ENCODE measurements at places on chromosomes 1 and 21.

GRCh38 chr1:173409613-173410012 lies 67.5 kb upstream of the PRDX6 start:
- no peak for DNase-seq

- no peak for DNase-seq
These were observed 118.2 kb upstream of the HOOK1 start for GRCh38 chr1:59696421-59697115.

DNA sequence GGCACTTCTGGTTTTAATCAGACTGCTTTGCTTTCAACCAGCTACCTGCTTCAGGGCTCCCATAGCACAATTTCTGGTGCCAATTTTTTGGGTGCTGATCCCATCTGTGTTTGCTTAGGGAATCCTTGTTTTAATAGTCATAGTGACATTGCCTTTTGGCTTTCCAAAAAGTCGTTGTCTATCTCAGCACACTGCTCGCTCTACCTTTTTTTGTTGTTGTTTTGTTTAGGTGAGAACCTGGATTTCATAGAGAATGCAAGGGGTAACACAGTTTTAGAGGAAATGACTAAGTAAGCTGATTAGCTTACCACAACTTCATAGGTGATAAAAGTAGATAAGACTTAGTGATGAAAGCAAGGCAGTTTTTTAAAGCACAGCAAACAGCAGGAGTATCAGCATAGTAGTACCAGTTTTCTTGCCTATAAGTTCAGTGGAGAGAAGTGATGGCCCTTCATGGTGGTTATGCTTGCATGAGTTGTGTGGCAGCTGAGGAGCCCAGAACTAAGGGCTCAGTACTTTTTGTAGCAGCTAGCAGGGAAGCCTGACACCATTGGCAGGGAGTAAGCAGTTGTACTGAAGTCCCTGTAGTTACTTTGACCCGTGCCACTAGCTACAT lies 31.3 kb downstream of the NEK7 start:
- no peak for DNase-seq

- peak; percentile 69 for DNase-seq
These were observed at the start of gene AGO4 for GRCh38 chr1:35807614-35808449. TSS of gene AGO4 (plus strand) at chr1:35808016. CDS start at chr1:35808417, 401 bp downstream.

GRCh38 chr1:14242123-14242522 lies 356.4 kb upstream of the KAZN start:
- DNase-seq, result no peak

GRCh38 chr1:94769551-94769950 lies 50.6 kb upstream of the SLC44A3 start:
- no peak for DNase-seq

- no peak for DNase-seq
These were observed 65.2 kb upstream of the TINAGL1 start for GRCh38 chr1:31510853-31511789.

DNA sequence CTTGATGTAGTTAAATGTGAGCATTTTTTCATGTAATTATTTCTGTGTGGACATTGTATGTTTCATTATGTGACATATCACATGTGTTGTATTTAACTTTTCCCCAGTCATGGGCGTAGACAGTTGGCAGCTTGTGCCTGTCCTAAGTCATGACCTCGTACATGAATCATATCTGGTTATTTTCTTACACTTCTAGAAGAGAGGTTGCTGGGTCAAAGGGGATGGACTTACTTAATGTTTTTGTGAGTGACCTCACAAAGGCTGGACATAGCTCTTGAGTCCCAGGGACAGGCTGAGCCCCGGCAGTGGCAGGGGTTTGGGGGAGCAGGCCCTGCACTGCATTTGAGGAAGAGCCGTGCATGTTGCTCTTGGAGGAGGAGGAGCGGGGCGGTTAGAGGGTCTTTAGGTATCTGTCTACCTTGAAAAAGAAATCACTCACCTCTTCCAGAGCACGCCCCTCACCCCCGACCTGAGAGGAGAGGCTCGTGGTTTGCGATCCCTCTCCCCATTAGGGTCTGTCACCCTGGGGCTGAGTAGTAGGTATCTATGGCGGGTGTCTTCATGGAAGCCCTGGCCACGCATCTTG lies 16.4 kb downstream of the IFNGR2 start:
- DNase-seq, result no peak

DNA sequence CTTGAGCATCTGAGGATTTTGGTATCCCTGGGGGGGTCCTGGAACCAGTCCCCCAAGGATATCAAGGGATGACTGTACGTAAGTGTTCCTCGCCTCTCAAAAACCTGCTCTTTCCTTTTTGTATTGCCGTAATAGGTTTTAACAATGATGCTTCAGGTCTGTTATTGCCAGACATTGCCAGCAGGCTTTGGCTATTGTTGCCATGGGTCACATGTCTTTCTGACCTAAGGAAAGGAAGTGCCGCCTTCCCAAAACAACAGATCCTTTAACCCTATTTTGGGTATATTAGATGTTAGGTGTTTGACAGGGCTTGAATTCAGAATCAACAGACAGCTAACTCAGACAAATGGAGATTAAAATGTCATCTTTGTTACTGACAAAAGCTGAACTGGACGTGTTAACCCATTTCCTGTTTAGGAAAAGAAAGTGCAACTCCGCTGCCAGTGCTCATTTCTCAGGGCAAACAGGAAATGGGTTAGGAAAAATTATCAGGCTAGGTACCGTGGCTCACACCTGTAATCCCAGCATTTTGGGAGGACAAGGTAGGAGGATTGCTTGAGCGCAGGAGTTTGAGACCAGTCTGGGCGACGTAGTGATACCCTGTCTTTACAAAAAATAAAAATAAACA lies 12.4 kb upstream of the PRPF38B start:
- no peak for DNase-seq

GRCh38 chr1:193058529-193059281 lies 455 bp downstream of the UCHL5 start:
- peak; percentile 16 for DNase-seq

DNA sequence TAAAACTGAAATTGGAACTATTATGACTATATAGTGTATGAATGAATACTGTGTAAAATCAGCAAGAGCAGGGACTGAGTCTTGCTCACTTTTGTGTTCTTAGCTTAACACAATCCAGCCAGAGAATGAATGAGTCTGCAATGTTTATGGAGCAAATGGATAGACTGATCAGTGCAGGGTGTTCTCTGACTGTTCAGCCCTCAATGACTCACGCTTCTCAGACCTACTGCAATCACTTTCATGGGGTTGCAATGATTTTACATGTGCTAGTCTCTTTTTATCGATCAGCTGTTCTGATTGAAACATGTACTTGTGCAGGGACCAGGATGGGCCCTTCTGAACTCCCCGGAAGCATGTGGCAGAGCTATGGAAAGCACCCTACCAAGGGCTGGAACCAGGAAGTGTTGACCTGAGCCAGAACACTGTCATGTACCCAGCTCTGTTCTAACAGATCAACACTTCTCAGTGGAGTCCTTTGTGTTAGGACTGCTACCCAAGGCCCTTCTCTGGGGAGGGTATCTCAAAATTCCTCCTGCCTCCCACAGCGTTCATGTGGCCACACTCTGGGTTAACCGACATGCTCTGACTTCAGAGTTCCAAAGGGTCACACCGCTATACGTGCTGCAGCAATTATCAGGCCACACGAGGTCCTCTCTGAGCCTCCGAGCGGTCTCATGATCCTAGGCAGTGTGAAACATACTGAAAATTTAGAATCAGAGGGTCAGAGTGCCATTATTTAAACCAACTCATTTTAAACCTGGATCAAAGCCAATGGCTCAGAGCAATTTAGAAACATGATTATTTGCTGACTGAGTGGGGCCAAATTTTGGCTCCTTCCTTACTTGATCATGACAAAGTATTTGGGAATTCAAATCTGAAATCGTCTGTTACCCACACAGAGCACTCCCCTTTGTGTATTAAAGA lies 35.2 kb downstream of the GRIK1 start:
- no peak for DNase-seq

DNA sequence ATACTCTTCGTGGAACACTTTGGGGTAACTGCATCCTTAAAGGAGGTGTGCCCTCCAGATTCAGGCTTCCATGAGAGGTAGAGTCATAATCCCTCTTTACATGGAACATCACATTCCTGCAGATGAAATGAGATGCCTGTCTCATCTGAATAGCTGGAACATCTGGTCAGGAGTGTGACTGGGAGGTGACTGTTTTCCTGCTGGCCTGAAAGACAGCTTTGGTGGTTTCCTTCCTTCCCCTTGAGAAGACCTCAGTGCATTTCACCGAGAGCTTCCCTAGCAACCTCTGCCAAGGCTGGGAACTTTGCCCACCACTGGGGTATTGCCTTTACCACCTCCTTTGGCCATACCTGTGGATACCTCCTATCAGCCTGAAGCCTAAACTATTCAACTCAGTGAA lies 46.7 kb upstream of the GUCA2A start:
- DNase-seq, result no peak

DNA sequence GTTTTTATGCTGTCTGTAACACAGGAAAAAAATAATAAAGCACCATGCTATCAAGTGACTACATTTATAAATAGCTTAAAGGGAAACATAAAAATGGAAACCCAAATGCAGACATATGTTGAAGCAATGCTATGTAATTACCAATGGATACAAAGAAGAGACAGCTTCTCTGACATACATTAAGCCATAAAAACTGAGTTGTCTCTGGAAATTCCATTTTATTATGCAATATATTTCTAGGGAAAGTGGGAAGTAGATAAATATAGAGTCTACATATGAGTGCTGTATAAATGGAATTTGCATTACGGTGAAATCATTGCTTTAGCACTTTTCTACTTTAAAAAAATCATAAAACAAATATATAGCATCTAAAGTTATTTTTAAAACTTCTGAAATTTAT lies 135.2 kb upstream of the COL11A1 start:
- no peak for DNase-seq

DNA sequence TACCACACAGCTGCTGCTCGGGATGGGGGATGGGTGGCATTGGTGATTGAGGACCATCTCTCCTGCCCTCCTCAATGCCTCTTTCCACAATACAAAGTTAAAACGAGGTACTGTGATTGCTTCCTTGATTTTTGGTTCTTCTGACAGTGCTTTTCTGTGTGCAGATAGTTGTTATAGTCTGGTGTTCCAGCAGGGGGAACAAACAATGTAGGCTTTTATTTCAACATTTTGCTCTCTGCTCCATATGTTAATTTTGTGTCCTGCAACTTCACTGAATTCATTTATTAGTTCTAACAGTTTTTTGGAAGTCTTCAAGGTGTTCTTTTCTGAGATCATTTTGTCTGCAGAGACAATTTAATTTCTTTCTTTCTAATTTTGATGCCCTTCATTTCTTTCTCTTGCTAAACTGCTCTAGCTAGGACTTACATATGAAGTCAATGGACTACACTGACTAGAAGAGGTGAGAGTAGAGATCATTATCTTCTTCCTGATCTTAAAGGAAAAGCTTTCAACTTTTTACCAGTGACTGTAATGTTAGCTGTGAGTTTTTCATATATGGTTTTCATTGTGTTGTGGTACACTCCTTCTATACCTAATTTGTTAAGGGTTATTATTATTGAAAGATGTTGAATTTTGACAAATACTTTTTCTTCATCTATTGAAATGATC lies 45.4 kb downstream of the TNFSF18 start:
- no peak for DNase-seq

GRCh38 chr1:235652364-235652763 lies 2.8 kb upstream of the GNG4 start:
- DNase-seq, result no peak

DNA sequence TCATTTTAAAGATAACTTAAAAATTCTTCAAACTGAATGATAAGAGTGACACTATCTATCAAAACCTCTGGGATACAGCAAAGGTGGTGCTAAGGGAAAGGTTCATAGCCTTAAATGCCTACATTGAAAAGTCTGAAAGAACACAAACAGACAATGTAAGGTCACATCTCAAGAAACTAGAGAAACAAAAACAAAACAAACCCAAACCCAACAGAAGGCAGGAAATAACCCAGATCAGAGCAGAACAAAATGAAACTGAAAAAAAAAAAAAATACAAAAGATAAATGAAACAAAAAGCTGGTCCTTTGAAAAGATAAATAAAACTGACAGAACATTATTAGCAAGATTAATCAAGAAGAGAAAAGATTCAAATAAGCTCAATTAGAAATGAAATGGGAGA lies 6.8 kb downstream of the ODF2L start:
- no peak for DNase-seq

GRCh38 chr1:95916616-95917015 lies 682.6 kb downstream of the RWDD3 start:
- no peak for DNase-seq

DNA sequence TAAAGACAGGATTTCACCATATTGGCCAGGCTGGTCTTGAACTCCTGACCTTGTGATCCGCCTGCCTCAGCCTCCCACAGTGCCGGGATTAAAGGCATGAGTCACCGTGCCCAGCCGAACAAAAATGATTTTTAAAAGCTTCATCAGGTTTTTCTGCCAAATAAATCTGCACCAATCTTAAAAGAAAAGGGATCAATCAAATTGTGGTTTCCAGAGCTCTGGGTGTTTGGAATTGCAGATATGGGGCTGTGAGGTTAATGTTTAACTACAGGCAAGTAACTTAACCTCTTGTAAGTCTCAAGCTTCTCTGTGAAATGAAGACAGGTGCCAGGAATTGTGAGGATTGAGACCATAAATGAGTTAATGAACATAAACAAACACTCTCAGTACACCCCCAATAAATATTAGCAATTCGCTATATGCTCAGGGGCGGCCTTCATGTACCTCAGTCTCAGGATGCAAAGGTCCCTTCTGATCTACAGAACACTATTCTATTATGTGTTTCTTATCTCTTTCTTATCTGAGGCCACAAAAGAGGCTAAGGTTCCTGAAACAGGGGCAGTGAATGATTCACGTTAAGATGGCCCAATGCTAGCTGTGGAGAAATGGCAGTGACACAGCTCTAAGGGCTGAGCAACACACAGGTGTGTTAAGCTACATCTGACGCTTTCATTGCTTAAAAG lies 7.1 kb upstream of the GNPAT start:
- no peak for DNase-seq

DNA sequence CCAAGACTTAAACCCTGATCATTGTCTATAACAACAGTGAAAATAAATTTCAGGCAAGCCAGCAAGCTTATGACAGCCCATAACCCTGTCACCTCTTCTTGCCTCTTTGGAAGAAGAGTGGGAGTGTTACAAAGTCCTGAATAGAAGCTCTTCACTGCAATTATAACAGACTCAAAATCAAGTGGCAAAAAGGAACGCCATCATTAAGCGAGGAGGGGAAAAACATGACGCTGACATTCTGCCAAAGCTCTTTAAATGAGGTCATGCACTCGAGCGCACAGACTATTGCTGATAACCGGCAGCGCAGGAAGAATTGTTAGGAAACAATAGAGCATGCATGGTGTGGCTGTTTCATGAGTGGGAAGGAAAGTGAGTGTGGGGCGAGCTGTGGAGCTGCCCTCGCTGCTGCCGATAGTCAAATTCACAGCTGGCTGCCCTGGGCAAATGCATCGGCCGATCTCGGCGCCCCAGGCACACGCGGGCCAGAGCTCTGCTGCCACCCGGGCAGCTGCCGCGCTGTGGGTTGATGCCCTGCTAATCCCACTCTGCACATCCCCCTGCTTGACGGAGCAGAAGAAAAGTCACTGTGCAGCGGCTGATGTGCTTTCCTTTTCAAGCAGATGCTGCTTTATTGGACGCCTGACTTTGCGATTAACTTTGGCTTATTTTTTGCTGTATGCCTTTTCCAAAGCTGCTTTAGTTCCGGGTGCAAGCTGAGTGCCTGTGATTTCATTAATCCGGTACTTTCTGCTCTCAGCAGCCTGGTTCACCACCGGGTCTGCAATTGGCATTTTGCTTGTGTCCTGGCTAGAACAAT lies 102.4 kb upstream of the ST6GALNAC5 start:
- no peak for DNase-seq

- no peak for DNase-seq
These were observed 162.6 kb upstream of the IRF2BP2 start for GRCh38 chr1:234772345-234773147.

GRCh38 chr1:2042830-2043773 lies 7.1 kb upstream of the PRKCZ start:
- DNase-seq, result peak; percentile 35

GRCh38 chr1:22154626-22155025 lies 11.7 kb upstream of the WNT4 start:
- no peak for DNase-seq
